B cell (primary cell): ENCODE measurements at places on chromosomes 3 and 15. TPM values are rescaled to one million over a fixed set of nuclear protein-coding genes. Genes with fewer than 3 reads are reported as not detected.

DNA sequence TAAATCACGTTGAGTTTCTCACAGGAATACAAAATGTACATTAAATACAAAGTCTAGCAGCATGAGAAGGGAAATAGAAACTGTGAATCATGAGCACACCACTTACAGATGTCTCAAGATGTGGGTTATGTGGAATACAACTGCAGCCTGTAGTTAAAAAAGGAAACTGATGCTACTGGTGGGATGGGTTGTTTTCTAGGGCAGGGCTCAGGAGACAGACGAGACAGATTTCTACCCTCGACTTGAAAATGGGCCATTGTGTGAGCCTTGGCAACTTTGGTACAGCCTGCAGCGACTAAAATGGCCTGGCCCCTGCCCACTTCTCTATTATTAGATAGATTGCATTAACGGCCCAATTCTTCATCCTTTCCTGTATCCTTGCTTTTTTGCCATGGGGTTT lies 293.1 kb downstream of the SUCLG2 start:
- no peak overlapping the region for H3K27ac ChIP-seq
- no peak overlapping the region for H3K4me3 ChIP-seq
- no peaks in the 10 kb centered on the region for H3K27me3 ChIP-seq

The CISH gene
- 2.3 and 2.4 TPM in 2 replicates for total RNA-seq

The COL6A5 gene
- total RNA-seq: not detected in 2 replicates

DNA sequence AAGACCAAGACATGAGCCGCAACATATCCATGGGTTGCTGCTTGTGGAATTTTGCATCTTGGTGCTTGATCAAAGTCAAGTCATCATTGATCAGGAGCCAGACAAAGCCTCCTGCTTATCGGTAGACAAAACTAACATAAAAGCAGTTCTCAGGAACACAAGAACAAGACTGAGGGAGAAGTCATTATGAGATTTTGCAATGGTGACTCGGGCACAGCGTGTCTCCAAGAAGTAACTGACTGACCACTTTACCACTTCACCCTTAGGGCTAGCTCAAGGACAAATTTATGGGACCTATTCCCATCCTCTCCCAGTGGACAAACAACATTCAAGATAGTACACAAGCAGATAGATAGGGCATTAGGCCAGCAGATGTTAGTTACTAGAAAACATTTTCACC lies 68.1 kb upstream of the LIMD1 start:
- no peaks in the 10 kb centered on the region for H3K27me3 ChIP-seq
- DNase-seq: no peak
- H3K4me1 ChIP-seq: no peaks in the 10 kb centered on the region
- H3K36me3 ChIP-seq: peaks cover 4% of the 10 kb centered on the region
- H3K4me3 ChIP-seq: no peak overlapping the region

DNA sequence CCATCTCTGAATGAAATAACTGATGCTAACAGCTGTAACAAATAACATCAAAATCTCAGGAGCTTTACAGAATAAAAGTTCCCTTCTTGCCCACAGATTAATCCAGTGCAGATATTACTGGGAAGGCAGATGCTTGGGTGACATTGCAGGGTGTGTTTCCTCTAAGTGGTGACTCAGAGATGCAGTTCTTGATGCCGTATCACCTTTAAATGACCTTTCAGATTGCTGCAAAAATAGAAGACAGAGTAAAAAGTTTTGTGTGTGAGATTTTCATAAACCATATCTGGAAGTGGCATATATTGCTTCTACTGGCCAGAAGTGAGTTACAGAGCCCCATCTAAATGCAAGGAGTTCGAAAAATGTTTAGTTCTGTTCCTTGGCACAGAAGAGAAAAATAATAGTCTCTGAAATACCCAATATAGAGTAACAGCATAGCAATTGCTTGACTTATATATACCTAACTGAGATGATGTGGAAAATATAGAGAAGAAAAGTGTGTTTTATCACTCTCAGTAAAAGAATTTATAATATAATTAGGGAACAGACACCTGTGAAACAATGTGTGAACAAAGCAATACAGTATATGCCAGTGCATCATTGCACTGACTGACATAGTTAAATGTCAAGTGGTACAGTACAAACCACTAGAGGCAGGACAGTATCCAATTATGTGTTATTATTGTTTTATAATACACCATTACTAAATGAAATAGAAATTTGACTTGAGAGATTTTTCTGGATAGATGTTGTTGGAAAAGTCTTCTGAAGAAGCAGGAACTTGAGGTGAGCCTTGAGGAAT lies 430.7 kb upstream of the CBLB start:
- no peaks in the 10 kb centered on the region for H3K27me3 ChIP-seq
- H3K4me3 ChIP-seq: no peak overlapping the region
- peaks cover 9% of the 10 kb centered on the region for H3K4me1 ChIP-seq
- DNase-seq: no peak

GRCh38 chr15:48522123-48522522 lies 123.4 kb downstream of the FBN1 start:
- no peaks in the 10 kb centered on the region for H3K36me3 ChIP-seq
- H3K27ac ChIP-seq: no peak overlapping the region
- H3K4me1 ChIP-seq: no peaks in the 10 kb centered on the region
- H3K27me3 ChIP-seq: no peaks in the 10 kb centered on the region
- H3K4me3 ChIP-seq: no peak overlapping the region

DNA sequence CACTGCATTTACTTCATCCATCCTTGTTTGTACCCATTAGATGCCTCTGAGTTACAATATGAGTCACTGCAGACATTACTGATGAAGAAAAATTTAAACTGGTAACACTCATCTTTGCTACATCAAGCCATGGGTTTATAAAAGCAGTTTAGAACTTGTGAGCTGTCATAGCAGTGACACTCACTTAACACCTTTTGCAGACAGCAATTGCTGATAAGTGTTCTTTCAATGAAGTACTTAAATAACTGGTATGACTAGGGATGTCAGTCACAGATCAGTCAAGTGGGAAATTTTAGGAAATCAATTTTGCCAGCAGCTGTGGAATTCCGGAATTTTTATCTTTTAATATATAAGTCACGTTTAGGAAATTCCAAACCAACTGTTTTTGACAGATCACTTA lies 643.0 kb downstream of the TBL1XR1 start:
- no peaks in the 10 kb centered on the region for H3K27me3 ChIP-seq
- no peak for DNase-seq
- no peaks in the 10 kb centered on the region for H3K36me3 ChIP-seq
- H3K27ac ChIP-seq: no peak overlapping the region

GRCh38 chr3:89217148-89217685 lies 109.8 kb downstream of the EPHA3 start:
- no peak overlapping the region for H3K27ac ChIP-seq
- H3K36me3 ChIP-seq: no peaks in the 10 kb centered on the region
- H3K27me3 ChIP-seq: no peaks in the 10 kb centered on the region
- no peaks in the 10 kb centered on the region for H3K4me1 ChIP-seq

GRCh38 chr3:69560116-69560515 lies 174.2 kb upstream of the FRMD4B start:
- H3K4me3 ChIP-seq: no peak overlapping the region
- H3K4me1 ChIP-seq: no peaks in the 10 kb centered on the region
- no peaks in the 10 kb centered on the region for H3K27me3 ChIP-seq
- DNase-seq: no peak

DNA sequence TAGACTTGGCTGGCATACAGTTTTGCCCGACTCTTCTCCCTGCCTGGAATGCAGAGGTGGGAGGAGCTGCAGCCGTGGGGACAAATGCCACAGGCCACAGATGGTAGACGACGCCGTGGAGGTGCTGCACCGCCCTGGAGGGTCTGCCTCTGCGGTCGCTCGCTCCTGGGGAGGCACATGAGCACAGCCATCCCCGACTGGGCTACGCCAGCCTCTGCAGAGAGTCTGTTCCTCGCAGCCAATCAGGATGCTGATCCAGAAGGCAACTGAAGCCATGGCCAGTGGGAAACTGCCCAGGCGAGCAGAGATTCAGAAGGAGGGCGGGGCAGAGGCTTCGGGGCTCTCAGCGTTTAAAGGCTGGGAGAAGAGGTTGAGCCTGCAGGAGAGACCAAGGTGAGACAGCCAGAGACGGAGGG lies 11.9 kb upstream of the LRRC15 start:
- no peak overlapping the region for H3K27ac ChIP-seq
- no peaks in the 10 kb centered on the region for H3K27me3 ChIP-seq
- H3K4me3 ChIP-seq: no peak overlapping the region
- no peaks in the 10 kb centered on the region for H3K36me3 ChIP-seq

DNA sequence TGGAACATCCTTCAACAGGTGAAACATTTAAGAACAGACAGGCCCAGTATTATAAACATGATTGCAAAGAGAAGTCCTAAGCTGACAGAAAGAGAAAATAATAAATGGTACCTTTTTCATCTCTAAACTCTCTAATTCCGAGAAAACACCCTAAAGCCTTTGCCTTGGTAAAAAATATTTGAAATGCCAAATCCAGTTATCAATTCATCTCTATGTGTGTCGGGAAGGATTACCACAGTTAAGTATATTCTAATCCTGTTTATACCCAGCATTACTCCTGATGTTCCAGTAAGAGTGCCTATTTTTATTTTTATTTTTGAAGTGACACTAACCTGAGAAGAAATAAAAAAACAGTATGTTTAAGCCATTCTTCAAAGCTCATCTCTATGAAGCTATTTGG lies 219.3 kb upstream of the NANOGP8 start:
- DNase-seq: no peak
- no peak overlapping the region for H3K4me3 ChIP-seq
- no peaks in the 10 kb centered on the region for H3K4me1 ChIP-seq
- no peaks in the 10 kb centered on the region for H3K36me3 ChIP-seq
